ENCODE measurements at places on chromosomes 1 and 21.

DNA sequence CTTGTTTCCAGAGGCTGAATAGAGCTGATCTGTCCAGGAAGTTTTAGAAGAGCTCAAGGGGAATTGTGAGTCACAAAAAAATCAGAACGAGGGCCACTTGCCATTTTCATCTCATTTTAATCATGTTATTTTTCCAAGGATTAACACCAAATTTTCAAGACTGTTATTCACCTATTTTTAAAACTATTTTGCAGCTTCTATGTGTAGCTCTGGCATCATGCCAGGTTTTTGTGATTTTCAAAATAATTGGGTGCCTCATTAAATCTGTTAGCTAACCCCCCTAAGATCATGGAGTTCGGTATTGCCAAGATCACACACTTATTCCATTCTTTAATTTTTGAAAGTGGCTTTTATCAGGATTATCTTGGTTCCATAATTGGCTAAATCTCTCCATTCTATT, 90.9 kb downstream of the RGS7 start:
- DNase-seq, result no peak

DNA sequence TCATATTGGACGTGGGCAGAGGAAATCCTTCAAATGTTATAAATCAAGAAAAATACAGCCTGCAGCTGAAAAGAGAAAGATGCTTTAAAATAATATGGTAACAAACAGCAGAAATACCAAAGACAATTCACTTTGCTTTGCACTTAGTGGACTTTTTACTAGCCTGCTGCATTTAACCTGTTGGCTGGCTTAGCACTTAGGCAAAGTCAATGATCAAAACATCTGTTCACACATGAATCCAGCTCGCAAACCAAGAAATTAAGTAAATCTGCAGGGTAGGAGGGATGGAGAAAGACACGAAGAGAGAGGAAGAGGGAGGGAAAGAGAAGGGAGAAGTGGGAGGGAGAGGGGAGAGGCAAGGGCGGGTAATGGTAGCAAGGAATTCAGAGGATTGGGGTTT, 103.6 kb upstream of the RAB4A start:
- DNase-seq, result no peak

GRCh38 chr1:229411434-229412055, 22.3 kb downstream of the ACTA1 start:
- no peak for DNase-seq

DNA sequence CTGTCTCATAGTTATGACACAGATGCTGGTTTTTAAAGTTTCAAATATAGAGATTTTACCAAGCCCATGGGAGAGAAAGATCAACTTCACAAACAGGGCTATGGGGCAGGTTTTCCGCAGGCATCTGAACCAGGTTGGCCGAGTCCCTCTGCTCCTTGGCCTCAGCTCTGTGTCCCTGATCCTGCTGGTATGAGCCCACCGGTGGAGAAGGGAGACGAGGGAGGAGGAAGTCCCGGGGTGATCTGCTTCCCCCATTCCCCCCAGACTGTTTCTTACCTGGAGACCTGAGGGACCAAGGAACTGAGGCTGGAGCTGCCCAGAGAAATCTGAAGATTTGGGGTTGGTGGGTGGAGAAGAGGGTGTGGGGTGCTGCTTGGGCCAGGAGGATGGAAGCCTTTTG, 28.9 kb upstream of the BTG2 start:
- DNase-seq, result no peak

- DNase-seq, result no peak
These were observed 14.7 kb upstream of the IRF2BP2 start for GRCh38 chr1:234624724-234625117.

DNA sequence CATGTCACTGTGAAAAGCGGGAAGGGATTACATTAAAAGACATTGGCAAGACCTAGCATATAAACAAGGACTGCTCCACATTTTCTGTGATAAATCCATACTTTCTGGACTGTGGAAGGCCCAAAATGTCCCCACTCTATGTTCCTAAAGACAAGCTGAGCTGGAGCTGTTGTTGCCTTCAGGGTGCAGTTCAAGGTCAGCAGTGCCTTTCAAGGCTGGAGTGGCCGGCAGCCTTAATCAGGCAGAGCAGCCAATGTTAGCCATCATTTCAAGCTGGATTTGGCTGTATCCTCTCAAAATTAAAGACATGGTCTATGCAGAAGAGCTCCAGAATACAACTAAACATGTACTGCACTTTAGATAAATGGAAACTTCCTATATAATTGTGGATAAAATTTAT, 70.4 kb upstream of the ADAM30 start:
- DNase-seq, result no peak

GRCh38 chr1:235278233-235278914, 49.6 kb downstream of the ARID4B start:
- DNase-seq, result no peak

DNA sequence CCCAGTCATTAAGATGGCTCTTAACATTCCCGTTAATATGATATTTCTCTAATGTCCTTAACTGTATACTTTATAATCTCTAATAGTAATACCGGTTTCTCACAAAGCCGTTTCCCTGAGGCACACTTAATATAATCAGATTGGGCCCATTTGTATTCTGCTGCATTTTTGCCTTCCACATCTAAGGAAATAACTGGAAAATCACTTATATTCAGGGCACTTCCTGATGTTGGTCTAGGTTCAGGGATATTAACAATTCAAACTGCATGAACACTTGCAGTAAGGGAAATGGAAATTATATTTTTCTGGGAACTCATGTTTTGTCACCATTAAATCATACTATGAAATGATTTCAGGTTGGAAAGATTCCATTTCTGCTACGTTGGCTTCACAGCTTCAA, 119.8 kb downstream of the TPR start:
- no peak for DNase-seq

DNA sequence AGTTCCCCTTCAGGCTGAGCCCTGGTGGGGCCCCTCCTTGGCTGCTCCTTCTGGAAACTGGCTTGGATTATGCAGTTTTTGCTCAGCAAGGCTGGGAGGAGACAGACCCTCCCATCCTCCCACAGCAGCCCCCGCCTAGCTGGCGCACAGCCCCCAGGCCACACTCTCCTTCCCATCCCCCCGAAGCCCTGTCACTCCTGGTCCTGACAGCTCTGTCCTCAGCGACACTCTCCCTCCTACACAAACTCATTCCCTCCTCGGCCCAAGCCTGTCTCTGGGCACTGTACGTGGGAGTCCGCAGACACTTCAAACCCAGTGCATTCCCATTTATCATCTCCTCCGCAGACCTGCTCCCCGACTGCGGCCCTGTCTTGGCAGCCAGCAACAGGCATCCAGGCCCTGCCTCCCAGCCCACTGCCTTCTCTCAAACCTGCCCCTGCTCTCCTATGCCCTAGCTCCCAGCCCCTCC, 25.0 kb upstream of the EPHB2 start:
- DNase-seq, result no peak

GRCh38 chr1:204792354-204792692, 78.3 kb upstream of the NFASC start:
- DNase-seq, result no peak

Measured in activated effector memory CD4-positive, alpha-beta T cell treated with anti-CD3 and anti-CD28 coated beads, Interleukin-2, amount 50 U/mL, for 16 hours (primary cell).